ENCODE measurements at places on chromosomes 5 and 9.

DNA sequence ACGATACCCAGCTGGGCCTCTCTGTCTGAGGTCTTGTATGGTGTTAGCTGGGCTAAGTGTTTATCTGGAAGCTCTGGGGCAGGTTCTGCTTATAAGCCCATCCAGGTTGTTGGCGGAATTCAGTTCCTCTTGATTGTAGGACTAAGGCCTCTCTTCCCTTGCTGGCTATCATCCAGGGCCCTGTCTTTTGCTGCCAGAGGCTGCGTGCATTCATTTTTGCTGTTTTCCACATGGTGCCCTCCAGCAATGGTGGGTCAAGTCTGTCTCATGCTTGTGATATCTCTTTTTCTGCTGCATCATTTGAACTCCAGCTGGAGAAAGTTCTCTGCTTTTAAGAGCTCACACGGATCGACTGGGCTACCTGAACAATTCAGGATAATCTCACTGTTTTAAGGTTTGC, 105.7 kb upstream of the ZNF618 start:
- no peak for DNase-seq

- DNase-seq: no peak
These were observed 5.4 kb upstream of the NRARP start for GRCh38 chr9:137307255-137308056.

GRCh38 chr5:1031306-1031959, 22.8 kb downstream of the NKD2 start:
- no peak for DNase-seq

- no peak for DNase-seq
These were observed 3.6 kb upstream of the CCNJL start for GRCh38 chr5:160315968-160316367.

GRCh38 chr9:99354104-99354503, 132.0 kb downstream of the SEC61B start:
- DNase-seq: no peak

GRCh38 chr9:128841694-128842492, 12.3 kb upstream of the SPOUT1 start:
- DNase-seq: no peak

GRCh38 chr5:172004824-172005237, 1.6 kb downstream of the FBXW11 start:
- no peak for DNase-seq
